ENCODE measurements at places on chromosomes 11 and 22.
A peak's percentile ranks its signal among the peaks of the same experiment; 100 is the strongest.

- no peak for DNase-seq
These were observed 54.4 kb upstream of the TSKU start for GRCh38 chr11:76728778-76729177.

GRCh38 chr11:13114566-13115379 lies 105.7 kb downstream of the RASSF10 start:
- DNase-seq, result no peak

DNA sequence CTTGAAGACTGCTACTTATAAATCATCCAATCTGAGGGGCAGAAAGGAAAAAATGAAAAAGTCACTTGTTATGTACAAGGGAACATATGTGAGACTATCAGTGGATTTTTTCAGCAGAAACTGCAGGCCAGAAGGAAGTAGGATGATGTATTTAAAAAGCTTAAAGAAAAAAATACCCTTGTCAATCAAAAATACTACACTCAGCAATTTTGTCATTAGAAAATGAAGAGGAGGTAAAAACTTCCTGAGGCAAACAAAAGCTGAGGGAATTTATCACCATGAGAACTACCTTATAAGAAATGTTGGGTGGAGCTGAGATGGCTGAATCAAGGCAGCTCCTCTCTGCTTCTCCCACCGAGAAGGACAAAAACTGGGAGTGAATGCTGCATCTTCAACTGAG lies 21.1 kb downstream of the MRGPRX2 start:
- no peak for DNase-seq

- no peak for DNase-seq
These were observed 8.1 kb upstream of the UCP2 start for GRCh38 chr11:73990730-73991129.

DNA sequence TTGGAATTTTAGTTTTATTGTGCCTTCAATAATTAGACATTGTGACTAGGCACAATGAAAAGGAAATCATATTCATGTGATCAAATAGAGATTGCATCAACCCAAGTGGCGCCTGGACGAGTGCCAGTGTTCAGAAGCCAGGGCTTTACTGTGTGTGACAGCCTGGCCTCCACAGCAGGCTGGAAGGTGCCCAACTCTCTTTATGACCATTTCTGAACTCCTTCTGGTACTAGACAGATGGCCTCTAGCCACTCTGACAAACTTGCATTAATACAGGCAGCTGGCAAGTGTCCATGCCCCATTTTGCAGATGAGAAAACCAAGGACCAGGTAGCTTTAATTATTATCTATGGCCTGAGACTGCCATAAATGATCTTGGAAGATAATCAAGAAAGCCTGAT lies 8.3 kb upstream of the POU2AF1 start:
- no peak for DNase-seq

- DNase-seq, result no peak
These were observed 54.6 kb downstream of the MCHR1 start for GRCh38 chr22:40733919-40734318.

- no peak for DNase-seq
These were observed 21.9 kb downstream of the CARS1 start for GRCh38 chr11:3035333-3035732.

DNA sequence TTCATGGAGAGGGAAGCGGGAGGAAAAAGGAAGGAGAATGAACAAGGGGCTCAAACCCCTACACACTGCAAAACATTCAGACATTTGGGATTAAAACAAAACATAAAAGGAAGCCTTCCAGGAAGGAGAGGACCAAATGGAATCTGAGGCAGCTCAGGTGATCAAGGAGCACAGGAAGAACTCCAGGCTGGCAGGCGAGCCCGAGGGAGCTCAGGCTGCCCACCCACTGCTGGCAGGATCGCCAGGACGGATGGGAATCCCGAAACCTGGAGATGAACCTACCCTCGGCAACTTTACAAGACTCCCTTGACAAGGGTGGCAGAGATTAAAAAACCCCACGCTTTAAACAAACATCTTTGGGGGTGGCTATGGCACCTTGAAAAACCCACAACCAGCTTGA lies 5.0 kb upstream of the PYGM start:
- no peak for DNase-seq

- DNase-seq, result no peak
These were observed 9.4 kb upstream of the SAMM50 start for GRCh38 chr22:43945632-43946383.

GRCh38 chr11:118886681-118887111 lies 3.0 kb downstream of the CXCR5 start:
- no peak for DNase-seq

GRCh38 chr22:45511847-45512261 lies 9.2 kb downstream of the FBLN1 start:
- peak; percentile 81 for DNase-seq

- DNase-seq, result no peak
These were observed 13.5 kb downstream of the TMA7B start for GRCh38 chr22:39973656-39974055.

DNA sequence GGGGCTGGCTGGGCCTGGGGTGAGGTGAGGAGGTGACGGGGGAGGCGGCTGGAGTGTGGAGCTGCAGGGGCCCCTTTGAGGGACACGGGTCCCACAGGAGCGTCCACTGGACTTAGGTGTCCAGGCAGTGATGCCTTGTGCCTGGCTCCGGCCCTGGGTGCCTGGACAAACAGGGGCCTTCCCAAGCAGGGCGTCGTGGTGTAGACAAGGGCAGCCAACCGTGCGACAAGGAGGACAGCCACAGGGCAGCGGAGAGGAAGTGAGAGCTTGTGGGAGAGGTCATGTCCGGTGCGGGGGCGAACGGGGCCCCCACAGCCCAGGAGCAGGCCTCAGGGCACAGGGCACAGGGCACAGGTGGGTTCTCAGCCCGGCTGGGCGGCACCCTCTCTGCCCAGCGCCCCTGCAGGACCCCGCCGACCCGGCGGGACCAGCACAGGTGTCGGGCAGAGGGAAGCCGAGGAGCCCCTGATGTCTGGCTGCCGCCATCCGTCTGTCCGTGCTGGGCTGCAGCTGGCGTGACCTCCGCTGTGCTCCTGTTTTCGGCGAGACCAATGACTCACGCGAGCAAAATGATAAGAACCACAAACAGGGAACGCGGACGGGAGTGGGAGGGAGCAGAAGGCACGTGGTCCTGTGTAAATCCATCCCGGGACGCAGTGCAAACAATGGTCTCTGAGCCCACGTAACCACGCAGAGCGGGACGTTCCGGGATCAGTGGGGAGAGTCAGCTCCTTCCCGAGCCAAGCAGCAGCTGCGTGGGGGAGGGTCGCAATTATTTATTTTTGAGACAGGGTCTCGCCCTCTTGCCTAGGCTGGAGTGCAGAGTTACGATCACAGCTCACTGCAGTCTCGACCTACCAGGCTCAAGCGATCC lies 49.1 kb upstream of the A4GALT start:
- no peak for DNase-seq

DNA sequence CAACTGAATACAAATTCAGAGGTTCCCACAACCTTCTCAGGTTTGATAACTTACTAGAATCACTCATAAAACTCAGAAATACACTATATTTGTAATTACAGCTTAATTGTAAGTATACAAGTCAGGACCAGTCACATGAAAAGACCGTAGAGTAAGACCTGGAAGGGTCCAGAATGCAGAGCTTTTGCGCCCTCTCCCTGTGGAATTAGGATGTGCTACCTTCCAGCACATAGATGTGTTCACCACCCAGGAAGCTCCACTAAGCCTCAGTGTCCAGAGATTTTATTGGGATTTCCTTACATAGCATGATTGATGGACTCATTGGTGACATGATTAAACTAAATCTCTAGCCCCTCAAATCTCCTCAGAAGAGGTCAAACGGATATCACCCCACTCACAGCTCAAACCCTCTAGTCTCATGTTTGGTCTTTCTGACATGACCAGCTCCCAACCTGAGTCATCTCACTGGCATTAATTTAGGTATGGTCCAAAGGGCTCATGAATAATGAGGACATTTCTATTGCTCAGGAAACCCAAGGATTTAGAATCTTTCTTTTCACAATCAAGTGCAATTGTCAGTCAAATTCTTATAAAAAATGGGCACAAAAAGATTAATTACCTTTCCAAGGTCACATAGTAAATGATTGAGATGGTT lies 77.2 kb upstream of the UBASH3B start:
- DNase-seq, result no peak

DNA sequence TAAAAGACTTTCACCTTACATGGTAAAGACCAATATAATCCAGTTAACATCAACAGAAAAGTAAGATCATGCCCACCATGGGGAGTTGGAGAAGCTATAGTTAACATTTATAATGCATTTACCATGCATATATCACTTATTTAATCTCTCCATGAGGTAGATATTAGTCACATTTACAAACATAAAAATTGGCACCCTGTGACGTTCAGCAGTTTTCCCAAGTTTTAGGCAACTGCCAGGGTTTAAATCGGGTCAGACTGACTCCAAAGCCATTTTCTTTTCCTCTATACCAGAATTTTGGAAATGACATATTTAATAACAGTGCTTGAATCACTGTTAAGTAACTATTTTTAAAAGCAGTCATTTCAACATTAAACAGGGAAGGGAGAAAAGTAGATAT lies 266.3 kb downstream of the DDX10 start:
- DNase-seq, result no peak

DNA sequence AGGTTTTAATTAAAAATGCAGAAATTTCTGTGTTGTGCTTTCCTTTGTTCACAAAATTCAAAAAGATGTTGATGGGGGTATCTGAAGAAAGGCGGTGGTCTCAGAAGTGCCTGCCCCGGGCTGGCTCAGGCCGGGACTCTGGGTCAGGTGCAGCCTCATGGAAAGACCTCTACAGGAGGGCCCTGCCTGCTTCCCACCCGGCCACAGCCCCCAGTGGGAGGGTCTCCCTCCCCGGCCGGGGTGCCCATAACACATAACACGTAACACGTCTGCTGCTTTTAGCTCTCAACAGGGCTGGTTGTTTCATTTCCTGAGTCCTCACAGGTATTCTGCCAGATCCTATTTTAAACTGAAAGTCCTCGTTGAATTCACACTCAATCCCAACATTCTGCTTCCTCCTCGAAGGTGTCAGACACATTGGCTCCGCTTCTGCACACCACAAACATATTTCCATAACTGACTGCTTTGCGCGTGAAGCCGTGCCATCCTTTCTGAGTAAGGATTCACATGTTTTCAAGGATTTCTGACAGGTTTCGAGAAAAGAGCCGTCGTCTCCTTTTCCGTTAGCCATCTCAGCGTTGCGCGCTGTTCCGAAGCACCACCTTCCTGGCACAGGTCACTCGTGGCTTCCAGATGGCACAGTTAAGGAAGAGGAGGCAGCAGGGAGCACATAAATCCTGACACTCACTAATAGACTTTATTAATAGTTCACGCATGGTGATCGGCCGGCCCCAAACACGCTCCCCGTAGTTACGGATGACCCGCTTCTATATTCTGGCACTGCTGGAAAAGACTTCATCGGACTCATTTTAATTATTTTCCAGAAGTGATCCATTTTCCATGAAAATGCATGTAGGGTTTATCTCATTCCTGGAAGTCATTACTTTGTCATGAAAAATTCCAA lies 569.3 kb downstream of the BRD1 start:
- DNase-seq, result no peak

DNA sequence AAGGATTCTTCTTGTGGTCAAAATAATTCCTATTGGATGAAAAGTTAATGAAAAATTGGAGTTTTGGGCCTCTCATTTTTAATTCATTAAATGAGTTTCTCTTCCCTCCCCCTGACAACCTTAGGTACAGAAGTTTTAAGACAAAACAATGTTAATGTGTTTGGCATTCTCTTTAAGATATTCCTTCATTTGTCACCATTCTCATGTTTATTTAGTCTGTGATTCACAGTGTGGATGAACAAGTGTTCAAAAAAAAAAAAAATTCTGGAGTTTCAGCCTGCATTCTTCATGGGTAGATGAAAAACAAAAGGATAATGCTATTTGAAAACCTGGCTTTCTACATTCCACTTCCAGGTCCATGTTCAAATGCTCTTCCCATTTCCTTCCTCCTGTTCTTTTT lies 172.6 kb upstream of the LUZP2 start:
- no peak for DNase-seq

DNA sequence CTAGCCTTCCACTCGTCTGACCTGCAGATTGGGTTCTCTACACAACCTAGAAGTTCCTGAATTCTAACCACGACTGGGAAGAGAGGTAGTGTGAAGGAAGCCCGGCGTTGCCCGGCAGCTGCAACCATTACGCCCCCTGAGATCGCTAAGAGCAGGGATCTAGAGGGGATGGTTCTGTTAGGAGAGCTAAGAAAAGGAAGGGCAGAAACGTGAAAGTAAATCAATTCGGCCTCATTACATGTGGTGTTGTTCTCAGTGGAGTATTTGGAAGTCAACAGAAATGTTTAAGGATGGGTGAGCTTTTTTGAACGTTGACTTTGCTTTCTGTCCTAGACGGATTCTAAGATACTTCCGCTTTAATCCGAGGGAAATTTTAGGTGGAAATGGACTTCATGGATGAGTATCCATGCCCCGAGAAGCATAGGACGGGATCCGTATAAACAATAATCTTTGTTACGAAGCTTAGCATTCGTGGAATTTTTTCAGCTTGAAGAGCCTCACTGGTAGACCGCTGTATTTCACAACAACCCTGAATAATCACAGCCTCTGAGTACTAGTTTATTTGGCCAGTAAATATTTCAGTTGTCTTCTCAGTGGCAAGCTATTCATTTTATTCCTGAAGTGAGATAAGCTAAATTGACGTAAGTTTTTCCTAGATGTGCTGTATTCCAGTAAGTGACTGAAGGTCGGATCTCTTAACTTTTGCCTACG lies 629 bp downstream of the ATP5MG start:
- DNase-seq, result no peak

GRCh38 chr22:28829358-28830181 lies 29.2 kb upstream of the XBP1 start:
- DNase-seq, result peak; percentile 74

GRCh38 chr11:122020902-122021301 lies 95.1 kb downstream of the BLID start:
- no peak for DNase-seq

DNA sequence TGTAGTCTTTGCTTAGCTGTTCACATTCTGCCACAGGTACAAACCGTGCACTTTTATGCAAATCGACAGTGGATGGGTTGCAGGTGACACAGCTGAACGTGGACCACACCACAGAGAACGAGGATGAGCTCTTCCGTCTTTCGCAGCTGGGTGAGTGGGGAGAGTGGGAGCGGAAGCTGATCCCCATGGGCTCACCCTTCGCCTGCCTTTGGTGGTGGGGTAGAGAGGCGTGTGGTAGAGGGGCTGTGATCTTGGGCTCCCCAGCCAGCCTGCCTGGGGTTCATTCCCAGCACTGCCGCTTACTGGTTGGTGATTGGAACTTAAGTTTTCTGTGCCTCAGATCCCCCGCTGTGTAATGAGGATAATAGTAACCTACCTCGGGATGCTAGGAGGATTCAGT lies 19.1 kb downstream of the TAB1 start:
- no peak for DNase-seq

GRCh38 chr22:33247758-33248157 lies 189.6 kb upstream of the SYN3 start:
- DNase-seq, result no peak

DNA sequence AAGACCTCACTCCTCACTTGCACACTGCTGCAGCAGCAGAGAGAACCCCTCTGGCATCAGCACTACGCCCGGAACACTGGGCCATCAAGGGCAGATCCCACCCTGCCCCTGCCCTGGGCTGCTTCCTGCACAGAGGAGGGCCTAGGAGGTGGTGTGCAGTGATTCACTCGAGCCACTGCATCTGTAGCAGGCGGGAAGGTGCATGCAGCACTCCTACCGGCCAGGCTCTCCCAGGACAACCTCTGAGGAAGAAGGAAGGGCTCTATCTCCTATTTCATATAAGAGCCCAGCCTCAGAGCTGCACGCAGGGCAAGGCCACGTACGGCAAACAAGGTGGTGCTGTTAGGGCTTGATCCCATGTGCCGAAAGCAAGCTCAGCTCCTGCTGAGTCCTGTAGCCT lies 14.2 kb downstream of the RANGAP1 start:
- no peak for DNase-seq

- DNase-seq, result peak; percentile 58
These were observed 243.3 kb upstream of the B3GAT1 start for GRCh38 chr11:134655189-134655989.
